Stimulated activated CD8-positive, alpha-beta memory T cell treated with anti-CD3 and anti-CD28 coated beads, Interleukin-4, amount 100 ng/mL, for 1 hour (primary cell): ENCODE measurements at places on chromosomes 11 and 22.

DNA sequence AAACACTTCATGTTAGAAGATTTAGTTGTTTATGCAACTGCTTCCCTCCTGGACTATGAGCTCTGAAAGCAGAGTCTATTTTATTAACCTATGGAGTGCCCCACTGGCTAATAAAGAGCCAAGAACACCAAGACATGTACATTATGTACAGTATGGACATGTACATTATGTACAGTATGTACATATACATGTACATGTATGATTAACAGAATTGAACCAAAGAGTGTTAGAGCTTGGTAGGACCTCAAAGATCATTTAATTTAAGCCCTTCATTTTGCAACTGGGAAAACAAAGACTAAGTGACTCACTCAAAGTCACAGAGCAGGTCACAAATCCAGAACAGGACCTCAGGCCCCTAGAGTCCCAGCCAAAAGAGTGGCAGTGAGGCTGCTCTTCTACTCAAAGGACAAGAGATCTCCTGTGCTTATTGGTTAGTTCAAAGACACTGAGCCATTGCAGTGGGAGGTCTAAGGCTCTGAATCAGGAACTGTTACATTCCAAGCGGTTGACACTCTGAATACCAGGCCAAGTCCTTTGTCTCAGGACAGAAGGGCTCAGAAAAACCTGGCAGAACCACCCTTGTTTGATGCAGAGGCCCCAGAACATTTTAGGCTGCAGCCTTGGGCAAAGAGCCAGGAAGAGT, 103.8 kb downstream of the FAM168A start:
- DNase-seq: no peak

DNA sequence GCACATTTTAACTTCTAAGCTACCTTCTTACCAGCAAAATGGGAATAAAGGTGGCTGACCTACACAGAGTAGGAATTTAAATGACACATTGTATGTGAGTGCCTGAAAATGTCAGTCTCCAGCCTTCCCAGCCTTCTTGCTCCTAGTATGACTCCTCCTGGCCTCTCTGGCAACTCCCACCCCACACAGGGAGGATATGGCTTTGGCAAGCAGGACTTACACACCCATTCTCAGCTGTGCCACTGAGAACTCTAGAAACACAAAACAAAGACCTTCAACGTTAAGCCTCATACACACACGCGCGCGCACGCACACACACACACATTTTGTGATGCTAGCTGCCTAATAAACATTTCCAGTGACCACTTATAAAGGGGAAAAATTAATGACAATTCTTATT, 65.8 kb downstream of the PACSIN2 start:
- DNase-seq: no peak

DNA sequence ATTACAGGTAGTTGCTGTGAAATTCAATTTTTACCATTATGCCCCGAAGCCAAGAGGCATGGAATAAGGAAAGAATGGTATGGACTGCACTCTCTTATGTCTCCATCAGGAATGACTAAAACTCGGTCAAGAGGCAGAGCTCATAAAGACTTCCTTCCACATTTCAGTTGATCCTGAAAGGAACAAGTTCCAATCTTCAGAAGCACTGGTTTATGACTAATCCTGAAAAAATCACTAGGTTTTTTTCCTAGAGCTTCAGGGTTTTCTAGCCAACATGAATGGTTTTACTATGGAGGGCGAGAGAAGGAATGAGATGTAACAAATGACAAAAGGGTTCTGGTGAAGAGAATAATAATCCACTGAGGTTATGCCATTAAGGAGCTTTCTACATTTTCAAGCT, 832.2 kb downstream of the NTM start:
- DNase-seq: no peak

- no peak for DNase-seq
Measured at GRCh38 chr11:132636523-132636922, 895.8 kb downstream of the OPCML start.

GRCh38 chr11:127106938-127107337, 106.4 kb upstream of the KIRREL3 start:
- no peak for DNase-seq

DNA sequence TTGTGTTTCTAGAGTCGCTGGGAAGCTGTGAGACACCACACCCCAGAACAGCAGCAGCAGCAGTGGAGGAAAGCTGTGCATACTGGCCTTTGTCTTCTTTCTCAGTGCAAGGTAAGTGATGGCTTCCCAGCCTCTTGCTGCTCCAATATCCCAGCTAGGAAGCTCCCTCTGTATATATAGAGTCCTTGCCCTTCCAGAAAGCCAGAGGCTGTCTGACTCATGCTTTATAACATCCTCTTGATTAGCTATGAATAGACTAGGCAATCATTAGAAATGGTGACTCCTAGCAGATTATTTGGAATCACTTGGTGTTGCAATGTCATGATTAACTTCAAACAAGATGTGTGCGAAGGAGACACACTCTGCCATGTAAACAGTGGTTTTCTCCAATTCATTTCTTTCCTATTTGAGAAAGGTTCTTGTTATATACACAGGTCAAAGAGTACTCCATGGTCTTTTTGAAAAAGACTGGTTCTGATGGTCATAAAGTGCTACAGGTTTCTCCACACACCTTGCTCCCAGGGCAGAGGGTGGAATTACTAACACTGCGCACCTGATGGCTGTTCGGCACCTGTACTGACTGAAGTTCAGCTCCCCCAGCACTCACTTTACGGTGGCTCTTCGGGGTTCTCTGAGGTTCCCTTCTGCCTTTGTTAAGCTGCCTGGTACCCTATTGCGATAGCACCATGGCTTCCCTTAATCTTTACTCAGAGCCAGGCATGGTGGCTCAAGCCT, at the start of gene MMP1:
TSS of gene MMP1 (minus strand) at position 149 of the 735 bp plus-strand sequence. CDS start at position 81, 68 bp downstream.
- no peak for DNase-seq
